ENCODE measurements at places on chromosomes 5 and 9. TPM values are rescaled to one million over a fixed set of nuclear protein-coding genes. Genes with fewer than 3 reads are reported as not detected.

GRCh38 chr9:98869866-98870265 lies 62.4 kb downstream of the GALNT12 start:
- peaks cover 17% of the 10 kb centered on the region for H3K27me3 ChIP-seq
- peaks cover 32% of the 10 kb centered on the region for H3K4me1 ChIP-seq
- DNase-seq: no peak
- H3K4me3 ChIP-seq: no peak overlapping the region
- no peak overlapping the region for H3K27ac ChIP-seq

DMRT2 gene
- total RNA-seq: not detected

- H3K4me1 ChIP-seq: no peaks in the 10 kb centered on the region
- DNase-seq: no peak
- no peak overlapping the region for H3K4me3 ChIP-seq
- H3K27me3 ChIP-seq: peaks cover 48% of the 10 kb centered on the region
These were observed 13.7 kb upstream of the CXCL14 start for GRCh38 chr5:135592312-135593045.

CLIC3 gene
- 4.9 TPM for total RNA-seq

GRCh38 chr9:1261879-1262766 lies 212.0 kb downstream of the DMRT2 start:
- no peaks in the 10 kb centered on the region for H3K4me1 ChIP-seq
- no peak overlapping the region for H3K27ac ChIP-seq
- no peak for DNase-seq
- H3K36me3 ChIP-seq: no peaks in the 10 kb centered on the region
- H3K27me3 ChIP-seq: peaks cover 3% of the 10 kb centered on the region

DNA sequence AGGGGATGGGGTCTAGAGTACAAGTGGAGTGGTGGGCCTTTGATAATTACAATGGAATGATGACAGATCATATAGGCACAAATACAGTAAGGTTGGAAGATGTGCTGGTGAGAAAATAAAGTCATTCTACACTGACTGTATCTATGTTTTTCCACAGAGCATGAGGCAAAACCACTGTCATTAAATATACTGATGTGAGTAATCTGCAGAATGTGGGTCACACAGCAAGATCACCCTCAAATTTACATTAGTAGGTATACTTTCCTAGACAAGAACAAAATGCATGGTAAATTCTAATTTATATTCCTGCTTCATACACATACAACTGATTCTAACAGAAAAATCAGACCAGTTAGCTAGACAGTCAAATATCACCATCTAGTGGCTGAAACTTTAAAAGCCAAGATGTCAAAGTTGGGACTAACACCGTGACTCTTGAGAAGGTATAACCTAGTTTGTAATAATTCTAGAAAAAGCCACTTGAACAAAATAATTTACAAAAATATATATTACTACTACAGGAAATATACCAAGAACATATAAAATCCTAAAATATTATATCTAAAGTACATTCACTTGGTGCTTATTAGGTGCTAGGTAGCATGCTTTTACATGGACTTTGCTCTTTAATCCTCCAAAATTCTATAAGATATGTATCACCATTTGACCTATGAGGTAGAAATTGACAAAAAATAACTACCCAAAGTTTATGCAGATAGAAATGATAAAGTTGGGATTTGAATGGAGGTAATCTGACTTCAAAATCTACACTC lies 19.5 kb downstream of the TTC33 start:
- H3K4me3 ChIP-seq: no peak overlapping the region
- H3K27me3 ChIP-seq: no peaks in the 10 kb centered on the region

CYSRT1 gene
- 0.44 TPM for total RNA-seq

DNA sequence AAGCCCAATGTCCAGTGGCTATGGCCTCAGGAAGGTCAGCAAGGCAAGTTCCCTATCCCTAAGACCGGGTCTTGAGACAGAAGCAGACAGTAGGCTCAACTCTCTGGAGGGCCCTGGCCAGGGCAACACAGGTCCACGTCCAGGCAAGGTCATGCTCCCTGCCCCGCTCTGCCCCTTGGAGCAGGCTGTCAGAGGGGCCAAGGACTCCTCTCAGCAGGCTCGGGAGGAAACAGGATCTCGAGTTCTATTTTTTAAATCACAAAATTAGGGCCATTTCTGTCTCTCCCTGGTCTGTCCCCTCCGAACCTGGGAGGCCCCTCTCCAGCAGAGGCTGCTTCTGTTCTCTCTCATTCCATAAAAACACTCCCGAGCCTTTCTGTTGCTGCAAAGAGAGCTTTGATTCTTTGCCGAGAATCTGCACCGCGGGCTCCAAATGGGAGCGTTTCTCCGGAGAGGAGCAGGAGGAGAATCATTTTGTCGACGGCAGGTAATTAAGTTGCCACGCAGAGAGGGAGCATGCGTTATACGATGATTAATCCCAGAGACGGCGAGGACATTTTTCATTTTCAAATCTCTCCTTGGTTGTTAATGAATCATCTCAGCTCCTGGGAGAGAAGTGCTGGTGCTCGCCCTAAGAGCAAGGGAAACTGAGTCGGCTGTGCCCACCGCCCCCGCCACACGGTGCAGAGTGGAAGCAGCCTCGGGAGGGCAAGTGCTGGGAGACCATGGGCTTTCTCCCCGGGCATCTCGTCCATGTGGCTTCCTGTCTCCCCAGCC lies 24.5 kb upstream of the FCN1 start:
- H3K27me3 ChIP-seq: peaks cover 37% of the 10 kb centered on the region
- H3K27ac ChIP-seq: no peak overlapping the region
- no peaks in the 10 kb centered on the region for H3K4me1 ChIP-seq
- peak; percentile 52 for DNase-seq
- no peaks in the 10 kb centered on the region for H3K36me3 ChIP-seq
